Activated T-cell treated with anti-CD3 and anti-CD28 coated beads, Interleukin-2, amount 50 U/mL, for 4 hours (primary cell): ENCODE measurements at places on chromosomes 1 and 21. TPM values are rescaled to one million over a fixed set of nuclear protein-coding genes. Genes with fewer than 3 reads are reported as not detected.

The OPN3 gene
- 6.9 TPM for total RNA-seq

The SPRR2E gene
- total RNA-seq = not detected

The PLA2G4A gene
- 0.35 TPM for total RNA-seq

The BMP8B gene
- 0.30 TPM for total RNA-seq
